ENCODE measurements at places on chromosomes 5 and 9. TPM values are rescaled to one million over a fixed set of nuclear protein-coding genes. Genes with fewer than 3 reads are reported as not detected.

The IL3 gene
- not detected for total RNA-seq

The IGFBPL1 gene
- 236 TPM for total RNA-seq

The CARTPT gene
- not detected for total RNA-seq

The FST gene
- 0.76 TPM for total RNA-seq

The GAS1 gene
- 0.59 TPM for total RNA-seq

The PCDHGB5 gene
- 0.36 TPM for total RNA-seq

The PLAC8L1 gene
- not detected for total RNA-seq

The GPR21 gene
- total RNA-seq = 0.29 TPM

The TSLP gene
- 1.0 TPM for total RNA-seq
